Fibroblast of skin of right biceps (primary cell): ENCODE measurements at places on chromosomes 6 and 20.

DNA sequence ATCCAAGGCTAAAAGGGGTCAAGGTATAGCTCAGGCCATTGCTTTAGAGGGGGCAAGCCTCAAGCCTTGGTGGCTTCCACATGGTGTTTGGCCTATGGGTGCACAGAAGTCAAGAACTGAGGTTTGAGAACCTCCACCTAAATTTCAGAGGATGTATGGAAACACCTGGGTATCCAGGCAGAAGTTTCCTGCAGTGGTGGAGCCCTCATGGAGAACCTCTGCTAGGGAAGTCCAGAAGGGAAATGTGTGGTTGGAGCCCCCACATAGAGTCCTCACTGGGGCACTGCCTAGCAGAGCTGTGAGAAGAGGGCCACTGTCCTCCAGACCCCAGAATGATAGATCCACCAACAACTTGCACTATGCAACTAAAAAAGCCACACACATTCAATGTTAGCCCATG is 678.7 kb upstream of the ADGRB3 start:
- DNase-seq: no peak

DNA sequence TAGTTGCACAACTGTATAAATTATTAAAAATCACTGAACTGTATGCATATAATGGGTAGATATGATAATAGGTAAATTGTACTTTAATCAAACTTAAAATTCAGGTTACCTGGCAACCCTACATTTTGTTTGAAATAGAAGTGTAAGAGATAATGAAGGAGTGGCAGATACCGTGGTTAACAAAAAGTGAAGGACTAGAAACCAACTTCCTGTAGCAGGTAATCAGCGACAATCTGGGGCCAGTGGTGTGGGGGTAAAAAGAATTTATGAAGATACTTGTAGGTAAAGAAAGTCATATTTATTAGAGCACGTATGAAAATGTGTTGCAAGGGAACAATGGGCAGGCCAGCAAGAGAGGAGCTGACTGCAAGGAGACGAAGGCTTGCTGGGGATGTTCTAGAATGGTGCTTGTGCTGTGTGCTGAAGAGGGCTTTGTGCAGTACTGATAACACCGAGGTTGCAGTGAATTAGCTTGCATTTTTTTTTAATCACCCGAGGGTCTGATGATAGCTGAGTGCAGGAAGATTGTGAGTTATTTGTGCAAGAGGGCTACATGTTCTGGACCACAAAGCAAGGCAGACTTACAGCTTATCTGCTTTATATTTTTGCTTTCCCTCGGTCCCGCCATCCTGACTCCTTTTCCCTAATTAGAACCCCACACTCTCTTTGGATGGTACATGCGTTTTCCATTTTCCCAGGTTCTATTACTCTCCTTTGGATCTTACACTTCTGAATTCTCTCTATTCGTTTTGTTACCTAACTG is 4.6 kb upstream of the ENPP1 start:
- DNase-seq: no peak

- DNase-seq: no peak
Measured at GRCh38 chr6:167976708-167977107, 20.8 kb upstream of the KIF25 start.

GRCh38 chr20:37376791-37377190 is 30.9 kb downstream of the SRC start:
- DNase-seq: no peak

GRCh38 chr6:48664826-48665225 is 553.8 kb upstream of the PTCHD4 start:
- DNase-seq: peak; percentile 60

DNA sequence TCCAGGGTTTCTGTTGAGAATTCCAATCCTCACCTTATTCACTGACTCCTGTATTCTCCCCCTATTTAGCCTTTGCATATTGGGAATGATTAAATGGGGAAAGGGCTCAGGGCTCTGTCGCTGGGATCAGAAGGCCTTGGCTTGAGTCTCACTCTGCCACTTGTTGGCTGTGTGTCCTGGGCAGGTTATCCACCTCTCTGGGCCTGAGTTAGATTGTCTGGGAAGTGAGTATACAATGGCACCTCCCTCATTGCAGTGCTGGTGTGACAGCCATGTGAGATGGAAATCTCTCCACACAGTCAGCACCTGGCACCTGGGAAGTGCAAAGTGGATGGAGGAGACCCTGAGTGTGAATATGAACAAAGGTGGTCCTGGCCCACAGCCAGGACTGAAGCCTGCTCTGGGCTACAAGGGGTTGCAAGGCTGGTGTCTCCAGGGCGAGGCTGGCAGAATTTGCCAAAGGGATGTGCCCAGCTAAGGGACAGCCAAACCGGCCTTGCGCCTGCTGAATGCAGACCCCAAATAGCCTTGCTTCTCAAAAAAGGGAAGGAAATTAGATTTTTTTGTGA is 200.0 kb upstream of the PMEPA1 start:
- DNase-seq: no peak

- DNase-seq: no peak
Measured at GRCh38 chr6:33143113-33143770, 49.0 kb downstream of the COL11A2 start.

DNA sequence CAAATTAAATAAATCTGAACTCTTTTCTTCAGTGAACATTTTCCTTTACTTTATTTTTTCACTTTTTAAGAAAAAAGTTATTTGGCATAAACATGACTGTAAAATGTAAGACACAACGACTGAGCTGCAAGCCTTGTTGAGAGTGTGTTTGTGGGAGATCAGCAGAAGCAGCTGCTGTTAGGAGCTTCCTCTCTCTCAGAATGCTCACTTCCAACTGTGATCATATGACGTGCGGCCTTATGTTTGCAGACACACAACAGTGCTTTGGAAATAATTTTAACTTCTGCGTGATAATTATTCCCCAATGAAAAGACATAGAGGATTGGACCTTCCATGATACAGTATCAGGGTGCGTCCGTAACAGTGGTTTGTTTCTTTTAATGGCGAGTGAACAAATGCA is 104.0 kb downstream of the ARHGAP18 start:
- DNase-seq: no peak

GRCh38 chr20:18754030-18754652 is 59.4 kb upstream of the SCP2D1 start:
- no peak for DNase-seq

GRCh38 chr6:119348096-119348747 is 1.3 kb downstream of the MAN1A1 start:
- DNase-seq: no peak

DNA sequence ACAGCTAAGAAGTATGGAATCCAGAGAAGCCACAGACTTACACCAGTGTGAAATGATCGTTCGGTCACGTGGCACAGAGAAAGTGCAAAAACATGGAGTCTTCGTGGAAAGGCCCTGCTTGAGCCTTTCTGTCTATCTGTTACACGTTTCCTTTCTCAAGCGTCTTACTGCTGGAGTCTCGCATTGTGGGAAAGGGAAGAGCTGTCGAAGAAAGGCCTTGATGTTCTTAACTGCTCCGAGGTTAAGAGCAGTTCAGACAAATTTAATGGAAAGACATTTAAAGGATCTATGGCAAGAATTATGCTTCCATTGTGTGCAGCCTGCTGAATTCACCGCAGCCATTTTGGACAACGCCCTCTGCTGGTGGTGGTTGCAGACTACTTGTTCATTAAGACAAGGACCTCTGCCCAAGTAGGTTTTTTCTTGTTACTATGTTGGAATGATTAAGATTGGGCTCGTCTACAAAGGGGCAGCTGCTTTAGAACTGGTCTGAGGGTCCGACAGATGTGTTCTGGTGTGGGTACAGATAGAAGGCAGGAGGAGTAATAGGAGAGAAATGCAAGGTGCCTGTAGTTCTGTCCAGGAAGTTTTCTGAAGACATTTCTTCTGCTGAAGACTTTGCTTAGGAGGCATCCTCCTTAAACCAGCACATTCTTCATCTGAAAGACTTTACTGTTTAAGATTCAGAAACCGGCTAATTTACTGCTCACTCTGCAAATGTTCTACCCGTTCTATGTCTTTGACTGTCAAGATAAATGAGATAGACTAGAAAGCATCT is 24.7 kb upstream of the CCN6 start:
- peak; percentile 58 for DNase-seq

DNA sequence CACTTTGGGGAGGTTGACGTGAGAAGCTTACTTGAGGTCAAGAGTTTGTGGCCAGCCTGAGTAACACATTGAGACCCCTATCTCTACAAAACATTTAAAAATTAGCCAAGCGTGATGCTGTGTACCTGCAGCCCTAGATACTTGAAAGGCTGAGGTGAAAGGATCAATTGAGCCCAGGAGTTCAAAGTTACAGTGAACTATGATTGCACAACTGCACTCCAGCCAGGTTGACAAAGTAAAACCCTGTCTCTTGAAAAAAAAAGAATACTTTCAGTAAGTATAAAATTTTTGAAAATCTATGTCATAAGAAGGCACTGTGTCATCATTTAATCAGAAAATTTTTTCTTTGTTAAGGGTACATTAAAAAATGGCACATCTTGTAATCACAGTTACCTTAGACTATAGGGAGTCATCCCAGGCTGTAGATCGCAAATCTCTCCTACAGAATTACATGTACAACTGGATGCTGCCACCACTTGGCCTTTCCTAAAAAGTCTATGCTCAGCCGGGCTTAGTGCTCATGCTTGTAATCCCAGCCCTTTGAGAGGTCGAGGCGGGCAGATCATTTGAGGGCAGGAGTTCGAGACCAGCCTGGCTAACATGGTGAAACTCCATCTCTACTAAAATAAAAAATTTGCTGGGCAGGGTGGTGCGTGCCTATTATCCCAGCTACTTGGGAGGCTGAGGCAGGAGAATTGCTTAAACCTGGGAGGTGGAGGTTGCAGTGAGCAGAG is 17.0 kb upstream of the MRS2 start:
- DNase-seq: no peak

- DNase-seq: no peak
Measured at GRCh38 chr6:91961671-91962070, 1374.8 kb upstream of the MAP3K7 start.

DNA sequence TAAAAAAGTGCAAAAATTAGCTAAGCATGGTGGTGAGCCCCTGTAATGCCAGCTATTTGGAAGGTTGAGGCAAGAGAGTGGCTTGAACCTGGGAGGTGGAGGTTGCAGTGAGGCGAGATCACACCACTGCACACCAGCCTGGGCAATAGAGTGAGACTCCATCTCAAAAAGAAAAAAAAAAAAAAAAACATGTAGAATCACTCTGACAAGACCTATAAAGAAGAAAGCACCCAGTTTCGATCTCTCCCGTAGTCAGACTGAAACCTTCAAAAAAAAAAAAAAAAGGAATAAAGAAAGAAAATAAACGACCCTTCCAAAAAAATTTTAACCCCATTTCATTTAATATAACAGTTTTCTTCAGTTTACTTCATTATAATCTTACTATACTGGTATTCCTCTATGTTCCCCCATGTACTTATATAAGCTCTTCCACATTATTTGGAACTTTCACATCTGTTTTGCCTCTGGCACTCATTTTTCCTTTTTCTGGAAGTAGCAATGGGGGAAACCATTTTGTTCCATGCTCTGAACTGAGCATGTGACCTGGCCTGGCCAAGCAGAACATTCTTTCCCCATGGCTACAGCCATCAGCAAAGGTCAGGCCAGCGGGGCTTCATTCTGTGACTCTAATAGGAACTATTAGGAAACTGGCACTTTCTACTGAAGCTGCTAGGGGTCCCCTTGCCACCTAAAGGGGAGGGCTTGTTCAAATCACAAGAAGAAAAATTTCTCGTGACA is 9.6 kb downstream of the SLC18B1 start:
- DNase-seq: no peak

- DNase-seq: peak; percentile 60
Measured at GRCh38 chr6:163180874-163181541, 233.5 kb upstream of the QKI start.

GRCh38 chr6:34235307-34236130 is 1.2 kb upstream of the HMGA1 start:
- DNase-seq: peak; percentile 97

GRCh38 chr6:109139109-109139508 is 43.8 kb downstream of the CEP57L1 start:
- peak; percentile 9 for DNase-seq

- DNase-seq: no peak
Measured at GRCh38 chr6:87683890-87684289, 18.1 kb downstream of the AKIRIN2 start.

DNA sequence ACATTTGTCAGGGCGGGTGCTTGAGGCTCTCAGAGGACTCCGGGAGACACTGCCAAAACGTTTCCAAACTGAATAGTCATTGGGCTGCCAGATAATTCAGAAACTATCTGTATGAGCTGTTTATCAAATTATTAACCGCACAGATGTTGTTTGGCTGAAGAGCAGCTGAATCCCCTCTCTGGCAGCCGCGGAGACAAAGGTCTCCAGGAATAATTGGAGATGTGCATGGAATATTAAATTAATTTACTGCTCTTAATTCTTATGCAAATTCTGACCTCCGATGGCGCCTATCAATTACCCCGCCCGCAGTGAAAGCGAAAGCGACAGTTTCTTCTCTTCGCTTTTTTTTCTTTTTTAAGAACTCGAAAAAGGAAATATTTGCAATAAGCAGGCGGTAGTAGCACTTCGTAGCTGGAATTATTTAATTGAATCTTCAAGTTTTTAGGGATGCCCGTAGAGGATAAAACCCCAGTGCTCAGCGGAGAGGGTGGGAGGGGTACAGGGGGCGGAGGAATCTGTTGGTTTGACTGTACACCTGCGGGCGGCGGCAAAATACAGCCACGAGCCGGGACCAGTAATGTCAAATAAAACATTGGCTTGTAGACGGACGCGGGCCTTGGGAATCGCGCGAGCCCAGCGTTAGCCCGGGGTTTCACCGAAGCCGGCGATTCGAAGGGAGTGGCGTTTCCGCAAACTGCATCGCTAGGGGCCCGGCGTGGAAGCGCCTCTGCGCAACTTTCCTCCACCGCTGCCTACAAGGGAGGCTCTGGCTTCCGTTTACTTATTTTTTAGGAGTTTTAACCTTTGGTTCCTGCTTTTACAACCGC is 6.2 kb downstream of the LINC00237 start:
- peak; percentile 6 for DNase-seq

DNA sequence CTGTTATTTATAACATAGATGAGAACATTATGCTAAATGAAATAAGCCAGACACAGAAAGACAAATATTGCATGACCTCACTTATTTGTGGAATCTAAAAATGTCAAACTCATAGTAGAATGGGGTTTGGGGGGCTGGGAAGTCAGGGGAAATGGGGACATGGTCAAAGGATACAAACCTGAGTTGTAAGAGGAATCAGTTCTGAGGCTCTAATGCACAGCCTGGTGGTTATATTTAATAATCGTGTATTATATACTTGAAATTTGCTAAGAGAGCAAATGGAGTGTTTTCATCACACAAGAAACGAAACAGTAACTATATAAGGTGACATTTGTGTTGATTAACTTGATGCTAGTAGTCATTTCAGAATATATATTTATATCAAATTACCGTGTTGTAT is 40.8 kb upstream of the GFOD1 start:
- no peak for DNase-seq

DNA sequence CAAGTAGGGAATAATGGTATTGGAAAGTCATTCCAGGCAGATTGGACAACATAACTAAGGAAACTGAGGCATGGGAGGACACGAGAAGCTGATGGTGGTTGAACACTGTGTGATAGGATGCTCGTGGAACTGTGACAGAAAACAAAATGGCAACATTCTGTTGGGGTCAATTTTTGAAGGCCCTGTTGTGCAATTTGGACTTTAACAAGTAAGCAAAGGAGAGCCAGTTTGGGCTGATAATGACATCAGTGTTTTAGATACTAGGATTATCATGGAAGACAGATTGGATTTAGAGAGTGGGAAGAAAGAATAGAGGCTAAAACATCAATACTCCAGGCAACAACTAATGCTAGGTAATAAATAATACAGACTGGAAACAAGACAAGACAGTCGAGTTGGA is 53.1 kb downstream of the PRKN start:
- no peak for DNase-seq
